ENCODE measurements at places on chromosomes 1 and 21.

DNA sequence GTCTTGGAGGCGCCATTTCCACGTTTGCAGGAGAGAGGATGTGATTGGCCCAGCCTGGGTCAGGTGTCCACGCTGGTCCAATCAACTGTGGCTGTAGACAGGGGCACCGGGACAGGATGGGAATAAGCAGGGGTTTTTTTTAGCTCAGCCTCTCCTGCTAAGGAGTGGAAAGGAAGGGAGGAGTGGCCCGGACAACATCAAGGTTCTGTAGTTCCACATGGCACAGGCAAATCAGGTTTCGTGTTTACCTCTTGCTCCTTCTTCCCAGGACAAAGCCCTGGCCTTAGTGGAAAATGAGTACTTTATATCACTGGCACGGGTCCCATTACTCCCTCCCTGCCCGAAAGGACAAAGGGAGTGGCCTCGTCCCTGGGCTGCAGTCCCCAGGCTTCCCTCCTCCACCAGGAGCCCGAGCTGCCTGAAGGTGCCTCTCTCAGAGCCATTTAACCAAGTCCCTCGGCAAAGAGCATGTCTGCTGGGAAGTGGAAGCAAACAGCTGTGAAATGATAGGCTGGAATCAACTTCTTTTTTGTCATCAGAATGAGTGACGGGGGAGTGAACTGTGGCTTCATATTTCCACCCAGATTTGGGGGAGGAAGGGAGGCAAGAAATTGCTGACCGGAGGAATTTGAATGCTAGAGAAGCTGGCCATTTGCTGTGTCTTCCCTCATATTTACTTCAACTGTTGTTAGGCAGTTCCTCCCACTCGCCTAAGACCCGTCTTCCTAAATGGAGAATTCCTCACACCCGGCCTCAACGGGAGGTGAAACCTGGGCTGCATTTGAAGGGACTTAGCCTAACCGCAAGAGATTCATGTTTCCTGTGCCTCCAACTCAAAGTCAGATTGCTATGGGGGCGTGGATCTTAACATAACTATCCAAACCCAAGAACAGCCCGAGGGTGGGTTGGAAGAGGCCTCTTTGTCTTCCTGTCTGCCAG lies 84.9 kb upstream of the SLC44A3 start:
- DNase-seq = peak; percentile 88

DNA sequence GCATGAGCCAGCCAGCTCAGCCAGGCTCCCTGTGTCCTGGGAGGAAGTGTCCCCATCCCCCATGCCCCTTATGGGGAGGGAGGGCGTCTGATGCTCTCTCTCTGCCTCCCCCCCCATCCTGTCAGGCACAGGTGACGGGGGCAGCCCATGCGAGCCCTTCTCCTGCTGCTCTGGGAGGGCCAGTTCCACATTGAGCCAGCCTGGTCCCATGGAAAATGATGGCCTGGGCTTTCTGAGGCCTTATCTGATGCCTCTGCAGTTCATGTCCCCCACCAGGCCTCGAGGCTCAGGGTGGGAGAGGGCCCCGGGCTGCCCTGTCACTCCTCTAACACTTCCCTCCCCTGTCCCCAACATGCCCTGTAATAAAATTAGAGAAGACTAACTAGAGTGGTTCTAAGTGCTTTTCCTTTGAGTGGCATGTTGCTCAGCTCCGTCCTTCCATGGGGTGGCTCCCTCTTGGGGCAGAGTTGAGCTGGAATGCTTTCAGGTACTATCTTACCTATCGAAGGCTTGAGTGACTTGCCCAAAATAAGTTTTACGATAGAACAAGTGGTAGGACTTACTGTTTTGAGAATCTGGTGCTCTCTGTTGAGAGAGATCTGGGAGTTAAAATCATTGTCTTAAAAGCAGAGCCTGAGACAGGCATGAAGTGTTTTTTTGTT lies 1.8 kb upstream of the MTFR1L start:
- DNase-seq = no peak

DNA sequence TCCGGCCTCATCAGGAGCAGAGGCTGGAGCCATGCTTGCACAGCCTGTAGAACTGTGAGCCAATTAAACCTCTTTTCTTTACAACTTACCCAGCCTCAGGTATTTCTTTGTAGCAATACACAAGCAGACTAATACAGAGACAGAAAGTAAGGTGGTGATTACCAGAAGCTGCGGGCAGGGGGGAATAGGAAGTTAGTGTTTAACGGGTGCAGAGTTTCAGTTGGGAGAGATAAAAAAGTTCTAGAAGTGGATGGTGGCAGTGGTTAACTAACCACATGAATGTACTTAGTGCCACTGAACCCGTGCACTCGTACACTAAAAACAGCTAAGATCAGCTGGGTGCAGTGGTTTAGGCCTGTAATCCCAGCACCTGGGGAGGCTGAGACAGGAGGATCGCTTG lies 80.4 kb upstream of the TARDBP start:
- DNase-seq = no peak

DNA sequence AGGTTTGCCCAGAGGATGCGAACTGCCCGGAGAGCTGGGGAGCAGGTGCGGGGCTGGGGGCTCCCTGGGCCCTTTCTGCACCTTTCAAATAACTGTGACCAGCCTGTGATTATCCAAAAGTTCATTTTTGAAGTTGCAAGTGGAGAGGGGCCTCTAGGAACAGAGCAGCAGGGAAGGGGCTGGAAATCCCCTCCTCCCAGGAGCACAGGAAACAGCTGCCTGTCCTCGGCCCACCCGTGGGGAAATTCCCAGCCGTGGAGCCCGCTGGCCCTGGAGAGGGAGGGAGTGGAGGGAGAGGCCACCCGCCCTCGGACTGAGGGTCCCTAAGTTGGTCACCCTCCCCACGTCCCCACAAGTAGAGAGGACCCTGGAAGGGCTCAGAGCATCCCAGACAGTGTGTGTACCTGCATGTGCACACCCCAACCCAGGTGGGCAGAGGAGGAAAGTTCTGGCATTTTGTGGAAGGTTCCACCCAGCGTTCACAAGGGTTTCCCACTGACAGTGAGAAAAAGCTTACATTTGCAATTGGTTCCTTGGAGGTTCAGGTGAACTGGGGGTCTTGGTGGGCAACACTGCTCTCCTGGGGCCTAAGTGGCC lies 1.2 kb upstream of the TNFRSF4 start:
- DNase-seq = no peak

DNA sequence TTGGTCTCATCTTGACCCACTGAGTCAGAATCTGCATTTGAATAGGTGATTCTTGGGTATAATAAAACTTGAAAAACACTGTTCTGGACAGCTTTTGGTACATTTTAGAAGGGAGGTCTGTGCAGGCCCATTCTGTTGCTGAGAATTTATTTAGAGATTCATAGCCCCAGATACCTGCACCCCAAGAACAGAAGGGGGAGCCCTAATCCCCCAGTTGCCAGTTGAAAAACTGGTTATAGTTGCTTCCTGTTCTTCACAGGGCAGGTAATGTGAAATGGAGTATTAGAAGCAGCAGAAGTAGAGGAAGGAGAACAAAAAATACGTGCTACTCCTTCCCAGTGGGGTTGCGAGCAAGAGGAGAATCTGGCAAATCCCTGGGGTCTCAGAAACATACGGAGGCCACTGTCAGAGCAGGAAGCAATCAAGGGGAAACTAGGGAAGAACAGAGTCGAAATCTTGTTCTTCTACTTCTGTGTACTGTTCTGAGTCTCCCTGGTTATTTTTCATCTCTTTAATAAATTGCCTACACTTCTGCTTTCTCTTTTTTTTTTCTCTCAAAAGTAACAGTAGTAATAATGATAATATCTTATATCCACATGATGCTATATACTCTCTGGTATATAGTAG lies 4.6 kb upstream of the CLCA2 start:
- peak; percentile 22 for DNase-seq

- no peak for DNase-seq
Observed at GRCh38 chr1:5981009-5981380, 11.2 kb downstream of the NPHP4 start.

DNA sequence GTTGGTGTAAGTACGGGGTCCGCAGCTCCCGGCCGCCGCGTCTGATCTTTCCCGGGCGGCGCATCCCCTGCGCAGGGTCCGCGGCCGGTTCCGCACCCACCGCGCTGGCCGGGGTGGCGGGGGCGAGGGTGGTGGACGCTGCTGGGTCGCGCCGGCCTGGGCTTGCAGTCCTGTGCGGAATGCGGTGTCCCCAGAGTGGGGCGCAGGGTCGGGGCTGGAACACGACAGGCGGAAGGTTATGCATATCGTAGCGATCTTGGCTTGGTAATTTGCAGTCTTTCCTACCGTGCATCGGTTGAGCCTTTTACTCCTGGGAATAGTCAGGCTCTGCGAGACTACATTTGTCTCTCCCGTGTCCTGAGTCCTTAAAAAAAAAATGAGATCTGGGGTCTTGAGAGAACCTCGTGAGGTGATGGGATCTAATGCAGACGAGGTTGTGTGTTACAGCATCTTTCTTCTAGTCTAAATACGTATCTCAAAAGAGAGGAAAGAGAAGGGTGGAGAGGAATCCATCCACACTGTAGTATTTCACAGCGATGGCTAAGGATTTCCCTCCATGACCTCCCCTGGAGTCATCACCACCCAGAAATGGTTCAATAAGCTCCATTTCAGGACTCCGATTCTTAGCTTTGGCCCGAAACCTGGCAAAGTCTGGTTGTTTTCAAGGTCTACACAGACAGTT lies 572 bp downstream of the ATP1B1 start:
- peak; percentile 46 for DNase-seq

GRCh38 chr21:39088831-39089380 lies 94.3 kb downstream of the PSMG1 start:
- DNase-seq = peak; percentile 50

DNA sequence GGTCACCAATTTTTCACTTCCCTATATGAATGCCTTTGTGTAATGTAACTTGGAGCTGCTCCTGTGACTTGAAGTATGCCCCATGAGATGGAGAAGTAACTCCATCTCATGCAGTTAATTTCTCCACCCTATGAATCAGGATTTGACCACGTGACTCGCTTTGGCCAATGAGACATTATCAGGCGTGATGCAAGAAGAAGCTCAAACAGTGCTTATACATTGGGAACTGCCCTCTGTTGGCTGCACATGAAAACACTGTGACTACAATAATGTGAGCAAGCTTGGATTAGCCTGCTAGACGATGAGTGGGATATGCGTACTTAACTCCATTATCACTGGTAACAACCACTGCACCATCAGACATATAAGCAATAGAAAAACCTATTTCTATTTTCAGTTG lies 684.4 kb downstream of the PLA2G4A start:
- no peak for DNase-seq

- no peak for DNase-seq
Observed at GRCh38 chr1:55547405-55547804, 332.2 kb upstream of the USP24 start.

DNA sequence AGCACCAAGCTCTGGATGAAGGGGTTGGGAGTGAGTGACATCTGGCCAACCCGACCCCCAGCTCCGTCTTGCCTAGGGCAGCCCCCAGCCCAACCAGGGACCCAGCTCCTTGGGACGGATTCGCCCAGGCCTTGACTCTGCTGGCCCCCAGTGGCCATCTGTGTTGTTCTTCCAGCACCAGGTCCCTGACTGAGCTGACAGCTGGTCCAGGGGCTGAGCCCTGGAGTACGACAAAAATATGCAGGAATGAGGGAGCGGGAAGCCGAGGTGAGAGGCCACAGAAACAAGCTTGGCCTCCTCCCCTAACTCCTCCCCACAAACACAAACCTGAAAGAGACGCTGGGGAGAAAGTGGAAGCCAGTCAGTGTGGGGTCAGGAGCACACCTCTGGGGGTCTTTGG lies 55.0 kb upstream of the PAX7 start:
- no peak for DNase-seq

GRCh38 chr1:234515821-234516241 lies 36.9 kb upstream of the TARBP1 start:
- DNase-seq = peak; percentile 87

DNA sequence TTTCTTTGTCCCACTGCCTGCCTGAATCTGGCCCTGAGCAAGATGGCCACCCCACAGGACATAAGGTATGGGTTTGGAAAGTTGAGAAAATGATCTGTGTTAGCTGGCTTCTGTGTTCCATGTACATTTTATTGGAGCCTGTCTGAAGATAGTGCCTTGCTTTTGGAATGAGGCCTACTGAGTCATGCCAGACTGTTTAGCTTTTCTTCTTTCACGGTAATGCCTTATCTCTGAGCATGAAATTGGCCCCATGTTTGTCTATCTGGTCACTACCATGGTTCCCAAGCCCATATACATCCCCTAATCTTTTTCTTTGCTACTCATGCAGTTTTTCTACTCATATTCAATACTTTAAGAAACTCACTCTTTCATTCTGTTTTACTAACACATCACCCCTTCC lies 85.1 kb upstream of the LMO4 start:
- DNase-seq = peak; percentile 70

- DNase-seq = peak; percentile 65
Observed at GRCh38 chr1:183622884-183623785, 12.4 kb downstream of the ARPC5 start.

GRCh38 chr21:33836408-33836807 lies 79.2 kb downstream of the ATP5PO start:
- DNase-seq = no peak

DNA sequence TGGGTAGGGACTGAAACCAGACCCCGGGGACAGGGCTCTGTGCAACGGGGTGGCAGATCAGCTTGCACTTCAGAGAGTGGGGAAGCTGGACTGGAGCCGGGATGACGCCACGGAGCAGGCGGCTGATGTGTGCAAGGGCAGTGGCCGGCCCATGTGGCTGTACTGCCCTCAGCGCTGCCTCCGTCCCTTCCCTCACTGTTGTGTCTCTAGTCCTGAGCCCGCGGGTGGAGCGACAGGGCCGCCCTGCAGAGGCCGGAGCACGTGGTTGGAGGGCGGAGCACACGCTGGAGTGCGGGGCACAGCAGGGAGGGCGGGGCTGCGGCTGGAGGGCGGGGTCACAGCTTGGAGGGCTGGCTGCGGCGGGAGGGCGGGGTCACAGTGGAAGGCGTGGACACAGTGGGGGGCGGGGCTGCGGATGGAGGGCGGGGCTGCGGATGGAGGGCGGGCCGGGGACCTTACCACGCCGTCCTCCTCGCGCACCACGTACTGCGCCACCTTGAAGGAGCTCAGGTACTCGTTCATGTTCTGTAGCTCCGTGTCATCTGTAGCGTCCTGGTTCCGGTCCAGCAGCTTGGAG lies 52.4 kb downstream of the CHD5 start:
- DNase-seq = peak; percentile 37

DNA sequence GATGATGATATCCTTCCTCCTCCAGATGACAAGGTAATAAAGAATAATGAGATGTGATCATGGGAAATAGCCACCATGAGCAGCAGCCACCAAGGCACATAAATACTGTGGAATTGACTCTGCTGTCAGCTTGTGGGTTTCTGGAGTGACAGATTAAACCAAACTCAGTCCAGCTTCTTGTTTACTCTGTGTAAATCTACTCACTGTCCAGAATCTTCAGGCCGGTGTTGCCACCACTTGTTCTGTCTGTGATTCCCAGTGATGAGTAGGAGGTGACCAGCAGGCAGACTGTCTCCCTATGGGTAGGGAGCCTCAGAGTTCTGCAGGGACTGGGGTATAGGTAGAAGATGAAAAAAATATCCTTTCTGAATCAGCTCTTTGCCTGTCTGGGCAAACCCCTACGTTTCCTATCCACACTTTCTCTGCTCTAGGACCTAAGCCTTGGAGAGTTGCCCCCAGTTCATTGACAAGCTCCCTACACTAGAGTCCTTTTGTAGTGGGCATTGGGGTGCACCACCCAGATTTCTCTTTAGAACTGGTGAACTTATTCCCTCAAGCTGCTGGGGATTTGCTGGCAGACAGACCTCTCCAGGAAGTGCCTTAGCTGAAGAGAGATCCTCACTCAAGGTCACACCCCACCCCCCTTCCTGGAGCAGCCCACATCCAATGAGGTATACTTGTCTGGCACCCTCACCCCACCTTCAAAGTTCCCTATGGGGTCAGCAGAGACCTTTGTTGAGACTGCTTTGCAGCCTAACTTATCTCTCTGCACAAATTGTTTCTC lies 47.6 kb downstream of the ATP1A1 start:
- DNase-seq = no peak

GRCh38 chr21:26405735-26406361 lies 167.2 kb downstream of the CYYR1 start:
- peak; percentile 85 for DNase-seq

GRCh38 chr1:192824511-192824910 lies 15.7 kb downstream of the RGS2 start:
- no peak for DNase-seq
